Left colon (tissue), 2 donors: ENCODE measurements at places on chromosomes 2 and 18. TPM values are rescaled to one million over a fixed set of nuclear protein-coding genes. Genes with fewer than 3 reads are reported as not detected.

TYW5 gene
- total RNA-seq: 6.0 TPM

SERPINB5 gene
- total RNA-seq: 3.7 TPM

- DNase-seq: no peak
These were observed 253.4 kb downstream of the PIEZO2 start for GRCh38 chr18:10895976-10896375.

PSMA8 gene
- not detected for total RNA-seq

- DNase-seq: no peak
These were observed 46.1 kb upstream of the FRZB start for GRCh38 chr2:182912518-182912915.

TMEM247 gene
- total RNA-seq: not detected

- no peak for DNase-seq
These were observed 36.8 kb upstream of the PLEKHM3 start for GRCh38 chr2:208062113-208062512.

DNA sequence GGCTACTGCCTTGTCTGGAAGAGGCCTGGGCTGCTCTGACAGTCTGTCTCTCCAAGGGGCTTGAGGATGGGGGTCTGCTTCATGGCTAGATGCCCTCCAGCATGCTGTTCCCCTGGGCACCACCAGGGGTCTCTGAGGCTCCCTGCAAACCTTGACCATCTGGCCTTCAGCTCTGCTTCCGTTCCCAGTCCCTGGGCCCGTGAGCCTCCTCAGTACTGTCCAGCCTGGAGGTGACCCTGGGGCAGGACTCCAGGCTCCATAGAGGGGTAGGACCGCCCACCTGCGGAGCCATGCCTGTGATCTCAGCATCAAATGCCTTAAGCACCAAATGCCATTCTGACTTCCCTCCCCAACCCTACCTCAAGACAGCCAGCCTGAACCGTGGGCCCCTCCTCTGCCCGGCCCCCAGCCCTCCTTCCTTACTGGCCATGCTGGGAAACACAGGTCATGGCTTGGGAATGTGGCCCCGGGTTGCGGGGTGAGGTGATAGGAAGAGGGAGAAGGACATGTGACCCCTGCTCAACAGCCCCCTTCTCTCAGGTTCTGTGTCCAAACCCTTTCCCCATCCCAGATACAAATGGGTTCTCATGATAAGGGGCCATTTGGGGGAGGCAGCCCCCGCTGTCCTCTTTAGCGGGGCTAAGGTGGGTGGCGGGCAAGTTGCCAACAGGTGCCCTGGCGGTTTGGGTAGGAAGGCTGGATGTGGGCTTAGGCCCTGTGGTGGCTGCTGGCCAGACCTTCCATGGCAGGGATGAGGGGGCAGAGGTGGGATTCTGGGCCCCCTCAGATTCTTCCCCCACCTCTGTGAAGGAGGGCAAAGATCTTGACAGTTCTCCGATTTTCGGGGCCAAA is 25.0 kb downstream of the SPEG start:
- peak; percentile 59 for DNase-seq

DNA sequence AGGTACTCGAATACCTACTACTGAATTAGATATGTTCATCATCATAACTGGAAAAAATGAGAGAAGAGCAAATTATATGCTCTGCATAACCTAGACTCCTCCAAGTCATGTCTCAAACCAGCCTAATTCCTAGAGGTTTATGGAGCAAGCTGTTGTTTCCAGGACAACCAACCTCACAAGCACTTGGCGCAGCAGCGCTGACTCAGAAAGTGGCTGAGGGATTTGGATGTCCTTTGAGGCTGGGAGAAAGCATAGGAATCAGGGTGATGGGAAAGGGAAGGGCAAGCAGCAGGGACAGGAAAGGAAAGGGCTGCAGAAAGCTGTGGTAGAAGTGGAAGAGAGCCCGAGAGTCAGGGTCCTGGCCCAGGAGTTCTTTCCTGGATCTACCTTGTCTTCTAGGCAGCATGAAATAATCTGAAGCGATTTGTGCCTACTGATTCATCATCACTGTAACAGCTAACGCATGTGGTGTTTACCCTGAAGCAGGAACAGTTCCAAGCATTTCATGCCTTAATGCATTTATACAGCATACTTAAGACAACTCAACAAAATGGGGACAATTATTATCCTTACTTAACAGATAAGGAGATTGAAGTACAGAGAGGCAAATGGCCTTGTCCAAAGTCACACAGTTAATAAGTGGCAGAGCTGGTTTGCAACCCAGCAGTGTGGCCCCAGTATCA is 3.7 kb downstream of the PLEK start:
- no peak for DNase-seq

SKOR2 gene
- not detected for total RNA-seq

GRCh38 chr2:41836948-41837347 is 210.9 kb upstream of the PKDCC start:
- peak; percentile 52 for DNase-seq

DNA sequence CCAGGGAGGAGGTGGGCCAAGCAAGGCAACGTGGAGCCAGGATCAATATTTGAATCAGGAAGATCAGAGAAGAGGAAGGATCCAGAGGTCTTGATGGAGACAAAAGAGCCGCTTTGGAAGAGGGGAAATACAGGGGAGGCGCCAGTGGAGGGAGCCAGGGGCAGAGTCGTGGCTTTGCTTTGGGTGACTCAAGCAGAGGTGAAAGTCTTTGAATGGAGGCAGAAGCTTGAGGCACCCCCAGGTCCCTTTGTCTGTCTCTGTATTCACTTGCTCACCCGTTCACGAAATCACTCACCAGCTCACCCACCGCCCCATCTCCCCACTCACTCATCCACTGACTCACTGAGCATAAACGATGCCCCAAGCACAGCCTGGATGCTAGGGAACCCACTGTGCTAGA is 134.1 kb downstream of the ACOXL start:
- no peak for DNase-seq

DNA sequence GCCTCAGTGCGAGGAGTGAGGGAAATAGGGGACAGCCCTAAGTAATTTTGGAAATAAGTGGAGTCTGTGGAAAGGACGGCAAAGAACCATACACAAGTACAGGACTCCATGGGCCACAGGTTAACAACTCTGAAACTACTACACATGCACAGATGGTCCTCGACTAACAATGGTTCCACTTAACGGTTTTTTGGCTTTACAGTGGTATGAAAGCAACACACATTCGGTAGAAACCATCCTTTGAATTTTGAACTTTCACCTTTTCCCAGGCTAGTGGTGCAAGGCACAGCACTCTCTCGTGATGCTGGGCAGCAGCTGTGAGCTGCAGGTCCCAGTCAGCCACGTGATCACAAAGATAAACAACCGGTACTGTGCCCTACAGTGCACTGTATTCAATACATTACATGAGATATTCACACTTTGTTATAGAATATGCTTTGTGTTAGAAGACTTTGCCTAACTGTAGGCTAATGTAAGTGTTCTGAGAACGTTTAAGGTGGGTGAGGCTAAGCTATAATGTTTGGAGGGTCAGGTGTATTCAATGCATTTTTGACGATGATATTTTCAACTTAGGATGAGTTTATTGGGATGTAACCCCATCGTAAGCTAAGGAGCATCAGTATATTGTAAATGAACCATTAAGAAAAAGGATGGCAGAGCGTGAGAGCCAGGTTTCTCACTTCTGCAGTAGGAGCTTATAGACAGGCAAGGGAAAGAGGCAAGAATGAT is 44.6 kb downstream of the TBC1D8 start:
- DNase-seq: peak; percentile 56

DNA sequence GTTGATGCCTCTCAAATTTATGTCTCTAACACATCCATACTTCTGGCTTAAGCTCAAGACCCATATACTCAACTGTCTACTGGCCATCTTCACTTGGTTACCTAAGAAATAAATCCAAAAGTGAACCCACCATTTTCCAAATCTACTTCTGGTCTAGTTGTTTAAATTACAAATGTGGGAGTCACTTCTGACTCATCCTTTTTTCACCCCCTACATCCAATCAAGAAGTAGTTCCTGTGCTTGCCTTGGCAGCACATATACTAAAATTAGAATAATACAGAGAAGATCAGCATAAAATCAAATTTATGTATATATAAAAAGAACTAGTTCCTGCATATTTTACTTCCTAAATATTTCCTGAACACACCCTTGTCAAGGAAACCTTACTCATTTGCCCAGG is 53.6 kb downstream of the STRN start:
- no peak for DNase-seq

GRCh38 chr18:46458472-46458871 is 198.5 kb downstream of the LOXHD1 start:
- DNase-seq: no peak

GRCh38 chr2:121699421-121700333 is 37.0 kb downstream of the NIFK start:
- DNase-seq: peak; percentile 29

GRCh38 chr2:110219496-110220189 is 7.3 kb upstream of the MTLN start:
- no peak for DNase-seq

DNA sequence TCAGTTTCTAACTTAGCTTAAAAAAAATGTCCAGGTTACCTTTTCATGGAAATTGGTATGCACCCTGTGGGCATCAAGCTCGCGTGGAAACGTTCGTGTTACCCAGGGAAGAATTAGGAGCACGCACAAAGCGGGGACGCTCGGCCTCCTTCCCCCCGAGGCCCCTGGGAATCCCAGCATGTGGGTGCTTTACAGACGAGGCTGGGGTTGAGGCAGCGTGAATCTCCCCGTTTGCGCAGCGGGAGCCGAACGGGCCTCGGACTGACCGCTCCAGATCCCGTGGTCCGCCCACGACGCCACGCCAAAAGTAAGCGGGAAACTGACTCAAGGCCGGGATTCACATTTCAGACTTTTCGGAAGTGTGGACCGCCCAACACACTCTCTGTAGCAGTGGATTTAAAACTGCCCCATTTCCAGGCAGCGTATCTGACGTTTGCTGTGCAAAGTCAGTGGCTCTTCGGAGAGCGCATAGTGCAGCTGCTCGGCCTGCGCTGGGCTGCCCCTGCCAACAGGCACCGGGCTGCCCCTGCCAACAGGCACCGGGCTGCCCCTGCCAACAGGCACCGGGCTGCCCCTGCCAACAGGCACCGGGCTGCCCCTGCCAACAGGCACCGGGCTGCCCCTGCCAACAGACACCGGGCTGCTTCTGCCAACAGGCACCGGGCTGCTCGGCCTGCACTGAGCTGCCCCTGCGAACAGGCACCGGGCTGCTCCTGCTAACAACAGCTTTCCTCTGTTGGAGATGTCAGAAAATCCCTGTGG is 49.7 kb downstream of the SH3YL1 start:
- DNase-seq: no peak

RTKN gene
- total RNA-seq: 47.6 TPM

DNA sequence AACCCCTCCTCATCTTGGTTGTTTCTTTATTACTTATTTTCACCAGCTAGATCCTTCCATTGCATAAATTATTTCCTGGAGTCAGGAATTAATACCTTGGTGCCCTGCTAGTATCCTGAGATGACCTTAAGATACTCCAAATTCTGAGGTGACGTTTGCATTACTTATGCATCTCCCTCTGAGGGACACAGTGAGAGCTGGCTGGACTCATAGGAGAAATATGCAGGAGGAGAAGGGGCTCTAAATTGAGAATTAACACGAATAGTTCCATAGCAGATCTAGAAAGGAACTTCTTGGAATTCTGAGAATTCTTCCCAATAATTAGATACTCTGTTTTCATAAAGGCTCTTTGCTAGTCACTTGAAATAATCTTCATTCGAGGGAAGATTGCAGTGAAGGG is 310.6 kb upstream of the ZEB2 start:
- no peak for DNase-seq

- DNase-seq: no peak
These were observed 368.8 kb downstream of the MEIS1 start for GRCh38 chr2:66803726-66804125.

DNA sequence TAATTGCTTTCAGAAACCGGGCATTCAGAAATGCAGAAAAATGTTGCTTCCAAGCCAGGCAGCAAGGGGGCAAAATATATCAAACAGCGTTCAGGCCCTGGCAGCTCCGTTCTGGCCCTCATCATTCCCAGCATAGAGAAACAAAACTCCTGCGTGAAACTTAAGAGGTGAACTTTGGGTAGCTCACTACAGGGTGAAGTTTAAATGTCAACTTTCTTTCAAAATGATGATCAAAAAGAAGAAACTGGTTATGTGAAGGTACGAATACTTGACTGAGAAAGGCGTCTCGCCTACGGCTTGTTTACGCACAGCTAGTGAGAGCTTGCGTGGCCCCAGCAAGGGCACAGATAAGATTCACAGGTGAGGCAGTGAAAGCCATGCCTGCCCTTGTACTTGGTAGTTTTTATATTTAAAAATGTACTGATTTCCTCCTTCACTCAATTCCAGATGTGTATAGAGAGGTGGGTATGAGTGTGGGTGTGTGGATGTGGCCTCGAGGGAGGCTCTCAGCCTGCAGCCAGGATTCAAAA is 127.5 kb downstream of the NFATC1 start:
- DNase-seq: no peak

- no peak for DNase-seq
These were observed 99.3 kb downstream of the GAREM1 start for GRCh38 chr18:32371384-32371783.

GRCh38 chr2:72291059-72291458 is 143.4 kb upstream of the CYP26B1 start:
- no peak for DNase-seq

FEV gene
- total RNA-seq: 3.9 TPM

DNA sequence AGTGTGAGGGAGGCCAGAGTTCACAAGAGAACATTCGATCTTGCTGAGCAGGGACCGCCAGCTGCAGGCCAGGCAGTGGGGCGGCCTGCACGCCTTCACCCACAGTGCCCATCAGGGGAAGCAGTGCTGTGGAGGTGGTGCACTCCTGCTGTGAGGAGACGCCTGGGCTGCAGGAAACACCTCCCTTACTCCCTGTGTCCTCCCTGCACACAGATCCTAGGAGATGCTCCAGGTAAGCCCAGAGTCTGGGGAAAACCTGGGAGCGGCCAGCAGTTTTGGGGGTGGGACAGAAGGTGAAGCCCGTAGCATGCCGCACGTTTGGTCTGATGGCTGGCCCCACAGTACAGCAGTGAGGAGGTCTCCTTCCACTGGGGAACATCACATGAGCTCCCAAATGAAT is 180.8 kb upstream of the RAB6C start:
- no peak for DNase-seq

DNA sequence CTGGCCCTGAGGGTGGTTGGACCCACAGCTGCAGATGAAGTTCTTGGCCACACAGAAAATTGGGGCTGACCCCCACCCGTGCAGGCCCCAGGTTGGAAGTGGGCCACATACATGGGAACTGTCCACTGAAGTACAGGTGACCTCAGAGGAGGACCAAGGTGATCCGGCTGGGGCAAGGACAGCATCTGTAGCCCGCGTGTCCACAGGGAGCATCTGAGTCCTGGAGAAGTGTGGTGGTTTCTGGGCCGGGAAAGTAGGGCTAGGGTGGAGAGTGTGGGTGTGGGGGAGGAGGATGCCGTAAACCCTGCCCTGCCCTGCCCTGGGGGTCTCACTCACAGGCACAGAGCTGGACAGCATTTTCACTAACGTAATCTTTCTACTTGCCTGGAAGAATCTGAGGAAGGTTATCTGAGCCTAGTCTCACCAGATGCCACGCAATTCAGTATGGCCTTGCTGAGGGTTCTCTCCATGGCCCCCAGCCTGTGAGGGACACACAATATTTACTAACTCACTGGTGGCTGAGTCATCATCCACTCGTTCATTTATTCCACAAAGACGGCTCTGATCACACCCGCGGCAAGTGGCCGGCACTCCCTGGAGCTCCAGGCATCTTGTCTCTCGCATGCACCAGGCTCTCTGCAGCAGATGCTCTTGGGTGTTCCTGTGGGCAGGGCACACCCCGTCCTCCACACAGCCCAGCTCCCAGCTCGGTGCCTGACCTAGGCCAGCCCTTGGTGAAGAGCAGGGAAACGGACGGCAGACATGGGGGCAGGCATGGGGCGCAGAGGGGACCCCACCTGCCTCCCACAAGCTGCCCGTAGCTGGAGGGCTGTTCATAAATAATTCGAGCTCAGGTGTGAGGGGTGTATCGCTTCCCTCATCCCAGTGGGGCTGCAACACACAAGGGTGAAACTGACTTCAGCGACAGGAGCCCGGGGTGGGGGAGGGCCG is 51.2 kb downstream of the INHBB start:
- no peak for DNase-seq

IKZF2 gene
- 7.7 TPM for total RNA-seq
